ENCODE measurements at places on chromosomes 1 and 21.
A peak's percentile ranks its signal among the peaks of the same experiment; 100 is the strongest.

- DNase-seq: no peak
These were observed 243.2 kb downstream of the ATG4C start for GRCh38 chr1:63027176-63027575.

- DNase-seq: no peak
These were observed 20.1 kb downstream of the IFNLR1 start for GRCh38 chr1:24167008-24167407.

DNA sequence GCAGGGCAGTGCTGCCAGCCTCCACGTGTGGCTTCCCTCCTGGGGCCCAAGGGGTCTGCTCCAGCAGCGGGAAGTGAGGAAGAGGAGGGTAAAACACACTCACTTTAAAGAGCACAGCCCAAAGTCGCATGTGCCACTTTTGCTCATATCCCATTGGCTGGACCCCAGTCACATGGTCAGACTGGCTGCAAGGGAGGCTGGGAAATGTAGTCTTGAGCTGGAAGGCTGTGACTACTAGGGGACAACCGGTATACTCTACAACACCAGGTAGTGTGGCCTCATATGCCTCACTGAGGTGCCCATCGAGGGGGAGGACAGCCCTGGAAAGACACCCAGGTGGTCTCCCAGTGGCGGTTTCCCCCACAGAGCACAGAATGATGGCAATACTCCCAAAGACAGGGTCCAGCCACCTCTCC is 45.2 kb downstream of the CAMK2N1 start:
- peak; percentile 47 for DNase-seq

DNA sequence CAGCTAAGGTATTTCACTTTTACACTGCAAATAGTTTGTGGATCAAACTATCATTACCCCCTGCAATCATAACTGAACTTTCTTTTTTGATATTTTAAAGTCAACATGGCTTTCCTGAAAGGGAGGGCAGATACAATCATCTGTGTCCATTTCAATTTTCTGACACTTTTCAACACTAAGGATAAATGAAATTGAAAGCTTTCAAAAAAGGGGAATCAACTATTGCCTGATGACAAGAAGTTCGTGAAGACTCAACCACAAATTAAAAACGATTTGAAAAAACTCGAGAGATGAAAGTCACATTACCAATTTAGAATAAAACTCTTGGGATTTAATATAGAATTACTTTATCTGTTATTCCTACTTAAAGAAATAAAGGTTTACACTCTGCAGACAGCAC is 11.7 kb downstream of the SRSF4 start:
- no peak for DNase-seq

DNA sequence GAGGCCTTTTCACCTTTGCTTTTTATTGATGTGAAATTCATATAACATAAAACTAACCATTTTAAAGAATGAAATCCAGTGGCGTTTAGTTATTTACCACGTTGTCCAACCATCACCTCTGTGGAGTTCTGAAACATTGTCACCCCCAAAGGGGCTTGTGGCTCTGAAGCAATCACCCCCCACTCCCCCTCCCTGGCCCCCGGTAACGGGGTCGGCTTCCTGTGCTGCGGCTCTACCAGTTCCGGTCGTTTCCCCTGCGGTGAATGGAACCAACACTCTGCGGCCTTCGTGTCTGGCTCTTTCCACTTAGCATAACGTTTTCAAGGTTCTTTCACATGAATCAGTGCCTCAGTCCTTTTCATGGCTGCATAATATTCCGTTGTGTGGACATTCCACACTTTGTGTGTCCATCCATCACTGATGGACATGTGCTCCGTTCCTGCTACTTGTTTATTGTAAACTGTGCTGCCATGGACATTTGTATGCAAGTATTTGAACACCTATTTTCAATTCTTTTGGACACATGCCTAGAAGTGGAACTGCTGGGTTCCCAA is 1.8 kb upstream of the ISG15 start:
- DNase-seq: no peak

DNA sequence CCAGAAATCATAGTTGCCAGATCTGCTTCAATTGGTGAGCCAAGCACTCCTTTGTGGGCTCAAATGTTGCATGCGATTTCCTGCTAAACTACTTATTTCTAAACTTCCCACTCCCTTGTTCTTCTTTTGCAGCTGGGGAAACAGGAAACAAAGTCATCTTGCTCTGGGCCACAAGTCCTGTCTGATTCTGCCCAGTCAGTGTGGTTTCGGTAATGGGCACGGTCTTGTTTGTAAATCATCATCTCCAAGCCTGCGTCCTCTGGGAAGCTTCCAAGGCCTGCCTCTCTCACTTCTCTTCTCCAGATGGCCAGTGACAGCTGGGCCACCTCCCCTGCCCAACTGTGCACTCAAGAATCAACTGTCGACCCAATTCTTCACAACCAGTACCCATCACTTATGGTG is 4.4 kb downstream of the S100A8 start:
- DNase-seq: no peak

- peak; percentile 63 for DNase-seq
These were observed 1.4 kb downstream of the DESI2 start for GRCh38 chr1:244654108-244655038.

- DNase-seq: no peak
These were observed 45.8 kb upstream of the NTPCR start for GRCh38 chr1:232904566-232904965.

- no peak for DNase-seq
These were observed 482.0 kb downstream of the SETD4 start for GRCh38 chr21:35578347-35578782.

GRCh38 chr1:44024903-44025525 is 6.2 kb downstream of the SLC6A9 start:
- DNase-seq: no peak

DNA sequence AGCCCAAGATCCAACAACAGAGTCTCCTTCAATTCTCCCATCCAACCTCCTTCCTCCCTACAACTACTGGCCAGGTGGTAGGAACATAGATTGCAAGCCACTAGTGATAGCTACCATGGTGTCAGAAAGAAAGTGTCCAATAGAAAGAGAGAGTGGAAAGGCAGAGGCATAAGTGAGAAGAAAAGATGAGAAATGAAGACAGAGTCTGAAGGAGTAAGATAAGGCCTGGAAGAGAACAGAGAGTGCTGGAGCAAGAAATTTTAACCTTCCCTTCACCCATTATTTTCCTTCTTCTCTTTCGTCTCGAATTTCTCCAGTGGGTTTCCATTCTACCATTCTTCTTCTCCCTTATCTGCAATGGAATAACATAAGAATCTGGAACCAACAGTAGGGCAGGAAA is 57.9 kb downstream of the CDC42BPA start:
- peak; percentile 86 for DNase-seq

DNA sequence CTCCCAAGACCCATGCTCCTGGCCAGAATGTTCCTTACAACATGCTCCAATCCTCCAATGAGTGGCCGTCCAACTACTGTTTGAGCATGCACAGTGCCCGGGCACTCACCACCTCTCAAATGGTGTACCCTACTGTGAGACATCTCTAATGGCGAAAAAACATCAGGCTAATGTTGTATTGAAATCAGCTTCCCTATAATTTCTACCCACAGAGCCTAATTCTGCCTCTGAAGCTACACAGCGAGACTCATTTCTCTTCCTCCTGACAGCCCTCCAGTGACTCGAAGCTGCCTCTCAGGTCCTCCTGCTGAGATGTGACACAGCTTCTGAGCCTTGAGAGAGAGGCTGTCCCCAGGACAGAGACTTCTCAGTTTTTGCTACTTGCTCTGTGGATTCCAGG is 130.7 kb downstream of the FAM78B start:
- no peak for DNase-seq

- no peak for DNase-seq
These were observed 470.6 kb downstream of the PTPRU start for GRCh38 chr1:29706936-29707335.

DNA sequence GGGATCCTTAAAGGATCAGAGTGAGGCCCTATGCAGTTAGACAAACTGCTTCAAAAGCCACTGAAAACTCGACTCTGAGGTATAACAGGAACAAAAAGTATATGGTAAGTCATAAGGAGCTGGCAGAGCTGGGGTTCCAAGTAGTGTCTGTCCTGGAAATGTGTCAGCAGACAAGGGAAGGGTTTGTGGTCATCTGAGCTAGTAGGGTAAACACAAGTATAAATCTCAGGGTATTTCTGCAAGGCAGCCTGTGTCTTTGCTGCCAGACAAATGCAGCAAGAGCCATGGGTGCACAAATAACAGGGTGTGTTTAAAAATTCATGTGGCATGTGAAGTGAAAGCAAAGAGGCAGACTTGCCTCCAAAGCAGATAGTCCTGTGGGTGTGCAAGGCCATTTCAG is 759.0 kb upstream of the ADAMTS5 start:
- DNase-seq: no peak

- no peak for DNase-seq
These were observed 355 bp downstream of the SHISAL2A start for GRCh38 chr1:52633291-52633754.

DNA sequence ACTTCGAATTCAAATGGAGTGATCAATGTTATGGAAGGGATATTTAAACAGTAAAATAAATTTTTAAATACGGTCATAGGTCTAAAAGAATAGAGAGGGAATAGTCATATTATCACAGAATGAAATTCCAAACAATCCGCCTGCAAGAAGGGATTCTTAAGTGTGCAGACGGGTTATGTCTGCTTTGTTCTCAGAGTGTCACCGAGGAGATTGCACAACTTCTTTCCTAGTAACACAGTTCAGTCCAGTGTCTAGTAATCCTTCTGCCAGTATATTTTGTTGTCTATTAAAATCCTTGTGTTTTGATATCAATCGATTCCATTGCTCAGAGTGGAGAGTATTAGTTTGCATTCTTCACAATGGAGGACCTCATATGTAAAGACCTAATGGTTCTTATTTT is 48.4 kb downstream of the LRRC53 start:
- DNase-seq: no peak

DNA sequence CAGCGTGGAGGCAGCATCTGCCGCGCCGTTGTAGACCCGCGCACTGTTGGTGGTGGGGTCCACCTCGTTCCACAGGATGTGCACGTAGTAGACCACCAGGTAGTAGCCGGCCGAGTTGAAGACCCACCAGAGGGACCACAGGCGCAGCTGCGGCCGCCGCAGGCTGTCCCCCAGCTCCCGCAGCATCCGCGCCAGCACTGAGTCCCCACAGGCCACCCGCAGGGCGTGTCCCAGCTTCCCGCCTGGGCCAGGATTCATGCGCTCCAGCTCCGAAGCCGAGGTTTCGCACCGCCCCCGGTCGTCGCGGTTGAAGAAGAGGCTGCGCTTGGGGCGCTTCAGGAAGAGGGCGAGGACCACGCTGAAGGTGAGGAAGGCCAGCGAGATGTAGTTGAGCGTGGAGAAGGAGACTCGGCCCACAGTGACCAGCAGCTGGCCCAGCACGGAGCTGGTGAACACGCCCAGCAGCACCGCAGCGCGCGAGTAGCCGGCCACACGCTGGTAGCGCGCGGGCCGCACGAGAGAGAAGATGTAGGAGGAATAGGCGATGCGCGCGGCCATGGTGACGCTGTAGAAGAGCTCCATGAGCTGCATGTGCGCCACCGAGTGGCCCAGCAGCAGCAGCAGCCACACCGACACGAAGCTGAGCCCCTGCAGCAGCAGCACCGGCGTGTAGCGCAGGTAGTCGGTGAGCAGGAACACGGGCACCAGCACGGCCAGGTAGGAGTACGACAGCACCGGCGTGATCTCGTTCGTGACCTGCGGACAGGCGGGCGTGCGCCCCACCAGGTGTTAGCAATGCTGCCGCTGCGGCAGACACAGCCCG is 10.6 kb downstream of the SLC19A1 start:
- no peak for DNase-seq

GRCh38 chr1:226731257-226731893 is 7.7 kb downstream of the ITPKB start:
- DNase-seq: no peak

DNA sequence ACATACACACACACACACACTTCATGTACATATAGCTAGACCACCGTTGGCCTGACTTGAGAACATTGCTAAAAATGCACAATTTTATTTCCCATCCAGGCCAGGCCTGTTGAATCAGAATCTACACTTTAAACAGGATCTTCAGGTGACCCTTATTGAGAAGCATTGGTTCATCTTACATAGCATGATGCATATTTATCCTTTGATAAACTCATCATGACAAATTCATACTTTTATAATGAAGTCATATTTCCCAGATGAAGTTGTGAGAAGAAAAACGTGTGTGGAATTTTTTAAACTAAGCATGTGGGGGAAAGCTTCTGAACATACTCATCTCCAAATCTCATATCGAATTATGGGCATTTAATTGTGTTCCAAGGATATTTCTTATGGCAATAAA is 877.7 kb downstream of the MRPL39 start:
- DNase-seq: no peak

GRCh38 chr21:44985441-44986401 is 45.9 kb downstream of the SLX9 start:
- no peak for DNase-seq

- no peak for DNase-seq
These were observed 38.6 kb upstream of the RALGPS2 start for GRCh38 chr1:178686407-178686806.

GRCh38 chr1:90712915-90713730 is 4.0 kb downstream of the BARHL2 start:
- no peak for DNase-seq

DNA sequence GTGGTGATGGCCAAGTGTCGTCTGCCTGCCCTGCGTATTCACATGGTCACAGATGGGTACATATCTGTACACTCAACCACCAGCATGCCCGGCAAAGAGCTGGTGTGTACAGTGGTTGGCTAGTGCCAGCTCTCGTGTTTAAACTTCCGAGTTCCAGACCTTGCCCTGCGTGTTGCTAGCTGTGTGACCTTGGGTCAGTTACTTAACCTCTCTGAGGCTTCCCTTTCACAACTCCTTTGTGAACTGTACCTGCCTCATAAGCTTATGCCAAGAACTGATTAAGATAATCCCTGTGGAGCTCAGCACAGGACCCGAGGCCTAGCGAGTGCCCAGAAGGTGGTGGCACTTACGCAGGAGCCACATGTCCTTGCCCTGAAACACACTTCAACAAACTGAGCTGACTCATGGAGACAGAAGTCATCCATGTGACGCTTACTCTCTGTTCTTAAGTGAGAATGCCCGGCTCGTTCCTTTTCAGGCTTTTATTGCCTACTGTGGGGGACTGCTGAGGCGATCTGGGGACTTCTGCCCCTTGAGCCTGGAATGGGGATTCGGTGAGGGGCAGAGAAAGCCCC is 55.4 kb downstream of the ALPL start:
- DNase-seq: no peak

- DNase-seq: no peak
These were observed 39.7 kb upstream of the TIAM1 start for GRCh38 chr21:31383770-31384169.

DNA sequence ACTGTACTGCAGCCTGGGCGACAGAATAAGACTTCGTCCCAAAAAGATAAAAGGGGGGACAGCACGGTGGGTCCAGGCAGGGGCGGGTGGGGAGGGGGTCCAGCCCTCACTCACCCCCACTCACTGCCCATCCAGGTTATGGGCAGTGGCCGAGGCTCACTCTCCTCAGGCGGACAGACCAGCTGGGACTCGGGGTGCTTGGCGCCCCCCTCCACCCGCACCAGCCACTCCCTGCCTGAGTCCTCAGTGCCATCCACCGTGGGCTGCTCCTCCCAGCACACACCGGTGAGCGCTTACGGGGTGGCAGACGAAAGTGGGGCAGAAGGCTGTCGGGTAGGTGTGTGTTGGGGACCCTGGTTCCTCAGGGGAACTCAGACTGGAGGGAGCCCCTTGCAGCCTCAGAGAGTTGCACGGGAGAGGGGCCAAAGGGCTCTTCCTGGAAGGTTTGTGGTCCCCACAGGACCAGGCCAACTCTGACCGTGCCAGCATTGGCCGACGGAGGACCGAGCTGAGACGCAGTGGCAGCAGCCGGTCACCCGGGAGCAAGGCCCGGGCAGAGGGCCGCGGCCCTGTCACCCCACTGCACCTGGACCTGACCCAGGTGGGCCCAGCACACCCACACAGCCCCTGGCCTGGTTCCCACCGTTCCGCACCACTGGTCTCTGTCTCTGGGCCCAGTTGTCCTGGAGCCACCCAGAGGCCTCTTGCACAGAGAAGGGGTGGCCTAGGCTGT is 6.6 kb downstream of the PLEKHN1 start:
- DNase-seq: no peak
